ENCODE measurements at places on chromosomes 5 and 9.

DNA sequence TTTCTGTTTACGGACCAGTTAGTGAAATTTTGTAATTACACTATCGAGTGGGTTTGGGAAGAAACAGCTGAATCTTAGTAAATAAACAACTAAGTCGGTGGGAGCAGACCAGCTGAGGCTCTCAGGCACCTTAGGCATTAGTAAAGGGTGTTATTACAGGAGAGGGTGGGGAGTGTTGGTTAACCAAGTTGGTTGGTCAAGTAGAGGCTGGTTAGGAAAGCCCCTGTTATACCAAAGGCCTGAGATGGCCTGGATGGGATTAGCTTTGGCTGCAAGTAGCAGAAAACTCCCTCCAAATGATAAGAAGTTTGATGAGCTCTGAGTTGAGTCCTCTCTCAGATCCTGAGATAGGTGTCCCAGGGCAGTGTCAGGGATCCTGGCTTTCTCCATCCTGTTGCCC, 81.3 kb downstream of the PPARGC1B start:
- DNase-seq = no peak

GRCh38 chr5:35274839-35275509, 44.7 kb upstream of the PRLR start:
- no peak for DNase-seq

GRCh38 chr5:4027088-4027734, 431.6 kb downstream of the IRX1 start:
- no peak for DNase-seq

DNA sequence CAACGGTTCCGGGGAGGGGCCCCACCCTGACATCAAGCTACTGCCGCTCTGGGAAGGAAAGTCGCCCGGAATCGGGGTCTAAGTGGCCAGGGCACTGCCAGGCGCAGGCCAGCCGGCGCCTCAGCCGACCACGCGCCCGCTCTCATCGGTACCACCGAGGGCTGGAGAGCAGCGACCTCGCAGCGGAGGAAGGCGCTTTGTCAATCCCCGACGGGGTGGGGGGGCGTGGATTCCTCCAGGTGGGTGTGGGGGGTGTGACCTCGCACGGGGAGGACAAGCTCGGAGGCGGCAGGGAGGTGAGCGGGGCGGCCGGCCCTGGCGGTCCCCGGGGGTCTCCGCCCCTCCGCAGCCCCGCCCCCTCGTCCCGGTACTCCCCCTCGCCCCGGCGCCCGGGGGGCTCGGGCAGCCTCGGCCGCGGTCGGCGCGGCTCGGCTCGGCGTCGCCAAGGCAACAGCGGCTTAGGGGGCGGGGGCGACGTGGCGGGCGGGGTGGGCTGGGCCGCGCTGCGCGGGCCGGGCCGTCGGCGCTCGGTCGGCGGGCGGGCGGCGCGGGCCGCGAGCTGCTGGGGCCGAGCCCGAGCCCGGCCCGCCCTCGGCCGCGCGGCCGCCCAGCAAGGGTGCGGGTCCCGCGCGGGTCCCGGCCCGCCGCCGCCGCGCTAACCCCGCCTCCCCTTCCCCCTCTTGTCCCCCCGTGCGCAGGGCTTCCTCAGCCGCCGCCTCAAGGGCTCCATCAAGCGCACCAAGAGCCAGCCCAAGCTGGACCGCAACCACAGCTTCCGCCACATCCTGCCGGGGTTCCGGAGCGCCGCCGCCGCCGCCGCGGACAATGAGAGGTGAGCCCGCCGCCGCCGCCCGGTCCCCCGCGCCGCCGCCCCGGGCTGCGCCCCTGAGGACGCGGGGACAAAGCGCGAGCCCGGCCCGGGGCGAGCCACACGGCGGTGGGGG, 47.5 kb downstream of the DAB2IP start:
- DNase-seq = peak; percentile 40

GRCh38 chr9:106414042-106414441, 448.9 kb upstream of the ZNF462 start:
- no peak for DNase-seq

- no peak for DNase-seq
Observed at GRCh38 chr5:63774939-63775338, 187.3 kb downstream of the HTR1A start.

DNA sequence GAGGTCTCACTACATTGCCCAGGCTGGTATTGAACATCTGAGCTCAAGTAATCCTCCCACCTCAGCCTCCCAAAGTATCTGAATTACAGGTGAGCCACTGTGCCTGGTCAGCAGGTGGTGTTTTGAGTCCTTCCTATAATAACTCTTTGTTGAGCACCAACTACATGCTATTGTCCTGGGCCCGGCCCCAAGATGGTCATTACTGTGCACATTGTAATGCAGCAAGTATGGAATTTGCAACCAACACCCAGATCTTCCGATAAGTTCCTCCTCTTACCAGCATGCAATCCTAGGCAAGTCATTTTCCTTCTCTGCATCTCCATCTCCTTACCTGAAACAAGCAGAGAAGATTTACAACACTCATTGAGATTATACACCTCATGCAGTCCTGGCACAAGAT, 510.3 kb upstream of the KLF4 start:
- no peak for DNase-seq

- no peak for DNase-seq
Observed at GRCh38 chr9:83538890-83539238, 663 bp upstream of the FRMD3 start.

DNA sequence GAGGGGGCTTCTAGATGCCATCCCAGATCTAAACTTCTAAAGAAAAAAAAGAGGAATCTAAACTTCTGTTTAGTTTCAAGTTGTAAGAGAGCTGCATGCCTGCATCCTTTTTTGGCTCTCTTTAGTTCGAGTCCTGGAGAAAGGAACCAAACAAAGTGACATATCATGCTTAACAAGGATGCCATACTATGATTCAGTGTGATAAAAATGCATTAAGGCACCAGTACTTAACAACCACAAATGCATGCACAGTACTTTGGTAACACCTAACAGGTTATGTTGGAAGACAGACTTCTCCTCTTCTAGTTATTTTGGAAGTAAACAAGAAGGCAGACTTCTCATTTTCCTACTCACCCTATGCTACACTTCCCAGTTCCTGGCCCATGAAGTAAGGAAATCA, 27.3 kb downstream of the NME5 start:
- DNase-seq = no peak

- DNase-seq = no peak
Observed at GRCh38 chr5:96896806-96897205, 20.5 kb downstream of the ERAP2 start.

DNA sequence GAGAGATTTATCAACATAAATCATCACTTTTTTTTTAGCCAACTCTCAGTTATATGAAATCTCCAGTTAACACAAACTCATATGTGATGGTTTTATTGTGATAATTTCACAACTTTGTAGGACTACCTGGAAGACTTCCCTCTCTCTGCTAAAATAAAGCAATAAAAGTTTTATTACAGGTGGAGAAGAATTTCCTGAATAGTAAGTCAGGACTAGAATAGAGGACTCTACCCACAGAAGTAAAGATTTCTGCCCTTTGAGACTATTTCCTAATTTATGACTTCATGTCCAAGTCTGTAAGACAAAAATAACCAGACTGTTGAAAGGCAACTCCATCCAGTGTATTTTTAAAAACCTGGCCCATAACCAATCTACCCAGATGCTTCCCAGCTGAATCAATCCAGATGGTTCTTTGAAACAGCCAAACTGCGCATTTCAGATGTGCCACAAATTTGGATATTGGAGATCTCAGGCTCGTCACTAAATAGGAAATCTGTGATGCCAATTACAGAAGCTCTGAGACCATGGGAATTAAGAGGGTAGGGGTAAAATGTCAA, 234.0 kb upstream of the NMUR2 start:
- DNase-seq = no peak

- DNase-seq = no peak
Observed at GRCh38 chr9:125629446-125629845, 77.6 kb downstream of the MAPKAP1 start.

- no peak for DNase-seq
Observed at GRCh38 chr9:35972093-35972492, 14.1 kb upstream of the OR2S2 start.

DNA sequence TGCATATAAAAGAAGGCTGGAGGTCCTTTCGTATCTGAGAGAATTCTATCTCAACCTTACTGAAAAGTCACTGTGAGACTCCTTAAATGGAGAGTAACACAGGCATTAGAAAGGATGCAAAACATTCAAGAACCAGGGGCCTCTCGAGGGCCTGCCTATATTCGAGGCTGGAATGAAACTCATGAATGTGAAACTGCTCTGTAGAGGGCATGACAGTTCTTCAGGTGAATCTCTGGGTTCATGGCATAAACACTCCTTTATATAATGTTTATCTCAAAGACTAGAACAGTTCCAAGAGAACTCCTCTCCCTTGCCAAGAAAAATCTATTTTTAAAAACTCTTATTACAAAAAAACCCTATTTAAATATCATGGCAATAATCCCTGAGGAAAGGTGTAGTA, 113.9 kb downstream of the SEC61B start:
- no peak for DNase-seq

DNA sequence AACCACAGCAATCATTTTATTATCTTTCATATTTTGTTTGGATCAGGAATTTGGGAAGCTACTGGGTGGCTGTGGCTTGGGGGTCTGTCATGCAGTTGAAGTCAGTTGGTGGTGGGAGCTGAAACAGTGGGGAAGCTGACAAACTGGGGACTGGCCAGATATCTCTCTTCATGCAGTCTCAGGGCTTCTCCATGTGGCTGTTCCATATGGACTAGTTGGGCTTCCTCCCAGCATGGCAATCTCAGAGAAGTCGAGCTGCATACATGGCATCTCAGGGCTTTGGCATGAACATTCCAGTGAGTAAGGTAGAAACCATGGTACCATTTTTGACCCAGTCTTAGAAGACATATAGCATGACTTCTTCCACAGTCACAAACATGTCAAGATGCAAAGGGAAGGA, 274.8 kb downstream of the ENC1 start:
- DNase-seq = no peak

GRCh38 chr5:53009816-53010215, 20.7 kb downstream of the ITGA2 start:
- DNase-seq = no peak

DNA sequence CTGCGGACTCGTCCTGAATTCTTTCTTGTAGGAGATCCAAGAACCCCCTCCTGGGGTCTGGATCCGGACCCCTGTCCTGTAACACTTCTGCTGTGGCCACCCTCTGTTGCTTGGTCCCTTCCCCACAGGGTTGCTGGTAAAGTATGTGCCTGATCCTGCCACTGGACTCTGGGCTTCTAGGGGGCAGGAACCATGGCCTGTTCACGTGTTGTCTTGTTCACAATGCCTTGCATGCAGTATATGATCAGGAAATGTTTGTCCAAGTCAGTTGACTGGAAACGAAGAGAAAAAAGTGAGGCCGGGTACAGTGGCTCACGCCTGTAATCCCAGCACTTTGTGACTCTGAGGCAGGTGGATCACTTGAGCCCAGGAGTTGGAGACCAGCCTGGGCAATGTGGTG, 139.3 kb upstream of the ALDH1B1 start:
- no peak for DNase-seq

GRCh38 chr5:1792842-1793266, 6.8 kb downstream of the MRPL36 start:
- DNase-seq = no peak

DNA sequence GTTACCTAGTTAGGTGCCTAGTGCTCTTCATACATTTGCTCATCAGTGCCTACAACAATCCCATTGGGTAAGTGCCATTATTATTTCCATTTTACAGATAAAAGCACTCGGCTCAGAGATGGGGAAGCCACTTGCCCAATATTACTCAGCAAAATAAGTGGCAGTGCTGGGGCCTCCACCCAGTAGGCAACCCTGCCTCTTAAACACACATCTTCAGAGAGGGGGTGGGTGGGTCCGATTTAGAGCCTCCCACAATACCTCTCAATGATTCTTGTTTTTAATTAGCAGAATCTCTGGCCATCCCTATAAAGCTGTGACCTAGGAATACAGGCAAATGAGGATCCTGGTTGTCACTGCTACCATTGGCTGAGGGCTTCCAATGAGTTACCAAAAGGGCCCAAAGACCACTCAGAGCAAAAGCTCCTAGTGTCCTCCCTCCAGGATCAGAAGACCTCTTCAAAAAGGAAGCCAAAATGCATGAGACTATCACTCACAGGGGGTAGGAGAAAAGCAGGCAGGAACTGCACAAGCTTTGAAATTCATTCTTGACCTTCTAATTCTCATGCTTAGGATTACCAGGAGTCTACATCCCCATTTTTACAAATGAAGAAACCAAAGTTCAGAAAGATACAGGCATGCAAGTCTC, 36.1 kb upstream of the UBE2D2 start:
- no peak for DNase-seq

DNA sequence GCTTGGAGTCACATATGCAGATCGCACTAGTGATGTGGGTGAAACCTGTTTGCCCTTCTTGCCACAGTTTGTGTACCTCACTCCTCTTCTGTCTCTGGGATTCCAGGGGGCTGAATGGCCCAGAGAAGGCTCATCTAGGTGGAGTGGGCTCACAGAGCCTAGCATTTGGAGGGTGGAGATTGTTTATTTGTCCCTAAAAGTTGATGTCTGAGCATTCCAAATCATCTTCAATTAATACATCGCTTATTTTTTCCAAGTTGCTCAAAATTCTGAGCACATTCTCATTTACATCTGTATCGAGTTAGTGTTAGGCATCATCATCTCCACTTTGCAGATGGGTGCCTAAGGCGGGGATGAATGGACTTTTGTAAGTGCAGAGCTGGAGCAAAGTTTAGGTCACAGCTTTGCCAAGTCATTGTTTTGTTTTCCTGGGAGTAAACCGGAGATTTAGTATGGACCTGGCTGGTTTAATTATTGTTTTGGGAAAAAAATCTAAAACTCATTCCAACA, 2.0 kb downstream of the ABL1 start:
- DNase-seq = no peak

- DNase-seq = no peak
Observed at GRCh38 chr9:20597862-20598261, 24.4 kb downstream of the MLLT3 start.

GRCh38 chr5:150294551-150295071, 5.0 kb upstream of the CAMK2A start:
- DNase-seq = no peak

- DNase-seq = no peak
Observed at GRCh38 chr9:132651259-132651658, 18.5 kb downstream of the DDX31 start.

DNA sequence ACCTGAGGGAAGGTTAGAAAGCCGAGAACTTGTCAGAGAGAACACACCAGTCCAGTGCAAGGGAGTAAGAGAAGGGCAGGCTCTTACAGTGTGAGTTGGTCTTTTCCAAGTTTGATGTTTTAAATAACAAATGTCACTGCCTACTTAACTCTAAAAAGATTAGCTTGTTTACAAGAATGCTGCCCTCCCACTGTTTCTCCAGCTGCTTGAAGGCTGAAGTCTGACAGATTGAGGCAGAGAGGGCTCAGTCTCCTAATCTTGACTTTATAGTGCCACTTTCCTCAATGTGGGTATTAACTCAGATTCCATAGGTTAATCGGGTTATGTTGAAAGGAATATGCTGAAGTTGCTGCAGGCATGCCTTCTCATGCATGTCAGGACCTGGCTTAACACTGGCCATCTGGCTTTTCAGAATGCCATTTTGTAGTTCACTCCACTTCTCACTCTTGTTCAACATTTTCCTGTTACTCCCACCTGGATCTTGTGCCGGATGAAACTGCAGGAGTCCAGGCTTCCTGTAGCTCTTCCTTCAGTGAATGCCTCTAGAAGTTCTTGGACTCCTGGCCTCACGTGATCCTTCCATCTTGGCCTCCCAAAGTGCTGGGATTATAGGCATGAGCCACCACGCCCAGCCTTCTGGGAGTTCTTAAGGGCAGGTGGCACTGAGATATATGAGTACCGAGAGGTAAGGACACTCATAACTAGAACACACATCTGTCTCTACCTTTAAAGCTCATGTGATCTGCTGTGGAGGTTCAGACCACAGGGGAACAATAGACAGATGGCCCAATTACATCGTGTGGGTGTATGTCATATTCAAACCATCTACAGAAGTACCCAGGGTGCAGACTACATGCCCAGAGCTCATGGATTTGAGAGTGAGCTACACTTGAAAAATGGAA, 249.7 kb downstream of the ARHGAP26 start:
- no peak for DNase-seq

Data from amygdala (tissue), 56 donors.